ENCODE measurements at places on chromosomes 3 and 15. TPM values are rescaled to one million over a fixed set of nuclear protein-coding genes. Genes with fewer than 3 reads are reported as not detected.

GRCh38 chr3:143363276-143363675 lies 243.7 kb downstream of the CHST2 start:
- no peak for DNase-seq

Gene ROPN1B
- not detected for total RNA-seq

Gene LYZL4
- not detected for total RNA-seq

Gene PLIN1
- total RNA-seq: 3.8 TPM

Gene OXTR
- total RNA-seq: 1.1 TPM
